ENCODE measurements at places on chromosomes 5 and 9. TPM values are rescaled to one million over a fixed set of nuclear protein-coding genes. Genes with fewer than 3 reads are reported as not detected.

The SV2C gene
- 0.02 TPM for polyA plus RNA-seq

The GABBR2 gene
- not detected for polyA plus RNA-seq

The CCDC180 gene
- polyA plus RNA-seq: 0.12 TPM

The SPATA31A3 gene
- not detected for polyA plus RNA-seq

DNA sequence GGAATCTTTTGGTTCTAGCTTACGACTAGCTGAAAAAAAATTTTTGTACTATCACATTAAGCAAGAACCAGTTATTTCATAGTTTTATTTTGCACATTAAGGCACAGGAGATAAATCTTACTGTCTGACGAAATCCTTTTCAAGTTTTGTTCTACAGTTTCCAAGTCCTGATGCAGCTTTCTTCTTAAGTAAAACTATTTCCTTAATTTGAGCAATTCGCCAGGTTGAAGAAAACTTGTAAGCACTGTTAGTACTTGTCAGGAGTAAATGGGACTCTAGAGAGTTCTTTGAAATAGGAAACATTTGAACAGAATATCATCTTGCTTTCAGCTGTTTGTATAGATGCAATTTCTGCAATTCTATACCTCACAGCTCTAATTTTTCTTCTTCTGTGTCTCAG is 318.8 kb upstream of the ELAVL2 start:
- H3K27ac ChIP-seq: no peak overlapping the region
- no peaks in the 10 kb centered on the region for H3K4me1 ChIP-seq
- H3K36me3 ChIP-seq: no peaks in the 10 kb centered on the region
- H3K4me3 ChIP-seq: no peak overlapping the region

- H3K27ac ChIP-seq: no peak overlapping the region
- H3K4me1 ChIP-seq: no peaks in the 10 kb centered on the region
- no peak overlapping the region for H3K4me3 ChIP-seq
- H3K27me3 ChIP-seq: peaks cover under 1% of the 10 kb centered on the region
These were observed 29.3 kb downstream of the ASS1 start for GRCh38 chr9:130474106-130474505.

- H3K4me1 ChIP-seq: peaks cover 8% of the 10 kb centered on the region
- no peak overlapping the region for H3K27ac ChIP-seq
- no peak overlapping the region for H3K4me3 ChIP-seq
- H3K36me3 ChIP-seq: peaks cover 7% of the 10 kb centered on the region
These were observed 137.3 kb downstream of the ZNF462 start for GRCh38 chr9:107000218-107000617.

- peaks cover 30% of the 10 kb centered on the region for H3K27me3 ChIP-seq
- peaks cover 3% of the 10 kb centered on the region for H3K4me1 ChIP-seq
- no peak for DNase-seq
- no peak overlapping the region for H3K27ac ChIP-seq
These were observed 38.7 kb downstream of the KCTD16 start for GRCh38 chr5:144209361-144209760.

DNA sequence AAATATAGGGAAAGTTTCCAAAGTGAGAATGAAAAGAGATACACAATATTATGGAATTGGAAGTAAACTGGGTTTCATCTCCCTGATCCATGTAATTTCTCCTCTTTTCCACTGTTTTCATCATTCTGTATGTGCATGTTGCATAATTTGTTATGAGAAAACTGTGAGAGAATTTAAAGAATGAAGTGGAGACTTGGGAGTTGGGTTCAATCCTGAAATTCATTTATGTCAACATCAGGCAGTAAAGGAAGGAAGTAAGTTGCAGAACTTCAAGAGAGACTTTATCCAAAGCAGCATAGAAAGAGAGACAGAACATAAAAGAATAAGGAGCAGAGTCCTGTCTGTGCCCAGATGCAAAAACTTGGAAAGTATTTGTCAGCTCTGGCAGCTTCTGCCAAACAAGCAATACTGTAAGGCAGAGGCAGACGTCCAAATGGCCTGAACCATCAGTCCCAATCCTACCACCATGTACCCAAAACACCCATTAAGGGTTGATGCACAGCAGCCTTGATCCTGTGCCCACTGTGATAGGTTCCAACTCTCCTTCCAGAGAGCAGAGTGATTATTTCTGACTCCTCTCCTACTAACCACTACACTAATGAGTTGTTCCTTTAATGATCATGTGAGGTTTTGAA is 425.3 kb upstream of the CDH6 start:
- no peaks in the 10 kb centered on the region for H3K4me1 ChIP-seq
- H3K27ac ChIP-seq: no peak overlapping the region
- H3K36me3 ChIP-seq: no peaks in the 10 kb centered on the region
- H3K4me3 ChIP-seq: no peak overlapping the region
- H3K27me3 ChIP-seq: no peaks in the 10 kb centered on the region

Measured in keratinocyte (primary cell).